Mammary epithelial cell (primary cell): ENCODE measurements at places on chromosomes 2 and 18. TPM values are rescaled to one million over a fixed set of nuclear protein-coding genes. Genes with fewer than 3 reads are reported as not detected.

The ELOA2 gene
- total RNA-seq: not detected

The ARHGAP15 gene
- not detected for total RNA-seq

The TBR1 gene
- under 0.01 TPM for total RNA-seq

The ADGRF3 gene
- 0.17 TPM for total RNA-seq

The MARCO gene
- not detected in 2 replicates for total RNA-seq

The MOGAT1 gene
- total RNA-seq: not detected in 2 replicates
